Amygdala (tissue), 56 donors: ENCODE measurements at places on chromosomes 5 and 9.
A peak's percentile ranks its signal among the peaks of the same experiment; 100 is the strongest.

GRCh38 chr5:144202072-144202471, 31.4 kb downstream of the KCTD16 start:
- no peak for DNase-seq

GRCh38 chr9:88237991-88238571, 99.8 kb upstream of the SPATA31C2 start:
- no peak for DNase-seq

- DNase-seq: no peak
These were observed 1174.2 kb upstream of the C9orf72 start for GRCh38 chr9:28747351-28747985.

GRCh38 chr5:147483961-147484707, 25.7 kb downstream of the DPYSL3 start:
- peak; percentile 20 for DNase-seq

DNA sequence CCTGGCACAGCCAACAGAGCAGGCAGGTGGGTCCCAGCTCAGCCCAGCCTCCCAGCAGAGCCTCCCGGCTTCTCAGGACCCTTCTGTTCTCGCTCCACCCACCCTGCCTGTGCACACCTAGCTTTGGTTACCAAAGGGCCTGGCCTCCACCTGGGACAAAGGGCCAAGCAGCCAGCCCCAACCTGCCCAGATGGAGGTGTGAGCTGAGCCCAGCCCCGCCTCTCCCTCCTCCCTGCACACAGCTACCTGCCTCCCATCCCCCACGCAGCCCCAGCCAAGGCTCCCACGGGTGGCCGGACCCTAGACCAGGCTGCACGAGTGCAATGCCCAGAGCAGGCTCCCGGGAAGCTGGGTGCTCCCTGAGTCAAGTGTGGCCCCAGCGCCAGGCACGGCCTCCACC, 5.6 kb downstream of the TPRN start:
- DNase-seq: no peak

DNA sequence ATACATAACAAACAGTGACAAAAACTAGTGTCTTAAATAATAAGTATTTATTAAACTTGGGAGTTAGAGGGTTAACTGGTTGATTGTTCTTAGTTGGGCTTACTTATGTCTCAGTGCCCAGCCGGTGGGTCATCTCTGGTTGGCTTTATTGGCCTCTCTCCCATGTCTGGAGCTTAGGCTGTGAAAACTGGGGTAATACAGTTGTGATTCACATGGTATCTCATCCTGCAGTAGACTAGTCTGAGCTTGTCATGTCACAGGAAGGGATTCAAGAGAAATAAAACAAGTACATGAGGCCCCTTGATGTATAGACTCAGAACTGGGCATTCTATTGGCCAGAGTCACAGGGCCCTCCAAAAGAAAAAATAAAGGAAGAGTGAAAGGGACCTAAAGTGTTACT, 466.4 kb upstream of the SMC2 start:
- DNase-seq: no peak

GRCh38 chr5:30693326-30693725, 500.2 kb upstream of the CDH6 start:
- no peak for DNase-seq

DNA sequence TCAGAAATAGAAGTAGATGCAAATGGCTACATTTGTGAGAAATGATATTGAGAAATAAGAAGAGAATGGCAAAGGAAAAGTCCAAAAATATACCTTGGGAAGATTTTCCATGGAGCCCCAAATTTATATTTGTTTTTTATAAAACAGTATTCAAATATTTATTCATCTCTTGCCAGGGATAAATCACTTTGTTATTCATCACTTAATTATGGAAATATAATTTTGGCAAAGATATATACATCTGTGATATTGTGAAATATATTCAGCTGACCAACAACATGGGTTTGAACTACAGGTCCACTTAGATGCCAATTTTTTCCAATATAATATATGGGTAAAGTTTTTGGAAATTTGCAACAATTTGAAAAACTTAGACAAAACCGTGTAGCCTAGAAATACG, 19.7 kb upstream of the RAPGEF6 start:
- no peak for DNase-seq

DNA sequence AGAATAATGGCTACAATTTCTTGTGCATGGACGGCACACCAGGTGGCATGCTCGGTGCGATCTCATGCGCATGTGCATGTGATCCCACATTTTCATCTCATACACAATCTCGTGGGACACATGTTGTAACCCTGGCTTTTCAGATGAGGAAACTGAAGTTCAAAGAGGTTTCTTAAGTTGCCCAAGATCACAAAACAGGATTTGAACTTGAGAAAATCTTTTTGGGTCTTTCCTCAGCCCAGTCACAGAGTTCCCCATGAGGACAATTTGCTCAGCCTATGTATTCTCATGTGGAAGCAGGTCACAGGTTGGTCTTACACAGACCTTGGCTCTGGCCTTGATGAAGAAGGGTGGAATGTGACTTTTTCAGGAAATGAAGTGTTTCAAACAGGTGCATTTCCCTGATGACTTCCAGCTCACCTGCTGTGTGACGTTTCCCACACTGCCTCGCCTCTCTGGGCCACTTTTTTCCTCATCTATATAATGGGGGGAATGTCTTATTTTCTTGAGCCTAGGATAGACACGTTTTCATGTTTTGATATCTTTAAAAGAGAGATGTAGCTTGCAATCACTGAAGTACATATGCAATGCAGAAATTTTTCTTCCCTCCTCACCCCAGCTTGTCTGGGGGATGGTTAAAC, 7.1 kb upstream of the ORM1 start:
- no peak for DNase-seq

- no peak for DNase-seq
These were observed 132.2 kb downstream of the RXRA start for GRCh38 chr9:134458207-134459108.
